ENCODE measurements at places on chromosomes 2 and 18.

DNA sequence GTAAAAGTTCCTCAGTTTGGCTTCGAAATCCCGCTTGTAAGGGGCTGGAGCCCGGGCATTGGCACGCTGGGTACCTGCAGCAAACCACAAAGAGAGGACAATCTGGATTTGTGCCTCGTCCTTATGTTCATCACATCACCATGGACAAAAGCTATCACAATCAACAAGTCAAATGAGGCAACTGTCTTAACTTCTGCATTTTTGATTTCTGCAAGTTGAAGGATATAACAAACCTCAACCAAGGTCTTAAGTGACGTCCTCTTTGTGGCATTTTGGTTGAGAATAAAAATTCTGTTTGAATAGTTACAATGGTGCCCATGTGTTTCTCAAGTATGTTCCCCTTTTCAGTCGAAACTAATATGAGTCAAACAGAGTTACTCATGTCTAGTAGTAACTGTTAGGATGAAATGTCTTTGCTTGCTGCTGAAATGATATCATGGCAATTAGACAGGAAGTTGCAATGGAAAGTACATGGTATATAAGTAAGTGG is 70.8 kb upstream of the STK17B start:
- DNase-seq: no peak

- DNase-seq: peak; percentile 26
These were observed 60.7 kb downstream of the TET3 start for GRCh38 chr2:74045454-74045853.

DNA sequence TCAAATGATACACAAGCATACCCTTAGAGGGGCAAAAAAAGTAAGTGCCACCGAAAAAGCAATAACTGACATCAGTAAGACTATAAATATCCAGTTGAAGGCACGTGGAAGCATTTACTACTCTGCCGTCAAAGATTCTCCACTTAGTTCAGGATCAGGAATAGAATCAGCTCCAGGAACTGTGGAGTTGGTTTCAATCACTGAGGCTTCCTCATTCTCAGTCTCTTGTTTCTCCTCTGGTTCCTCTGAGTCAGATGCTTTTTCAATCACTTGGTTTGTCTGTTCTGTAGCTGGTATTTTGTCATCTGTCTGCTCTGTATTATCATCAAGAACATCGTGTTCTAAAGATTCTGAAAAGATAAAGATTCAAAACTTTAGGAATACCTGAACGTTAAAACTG is 72.2 kb downstream of the LNPK start:
- peak; percentile 33 for DNase-seq

DNA sequence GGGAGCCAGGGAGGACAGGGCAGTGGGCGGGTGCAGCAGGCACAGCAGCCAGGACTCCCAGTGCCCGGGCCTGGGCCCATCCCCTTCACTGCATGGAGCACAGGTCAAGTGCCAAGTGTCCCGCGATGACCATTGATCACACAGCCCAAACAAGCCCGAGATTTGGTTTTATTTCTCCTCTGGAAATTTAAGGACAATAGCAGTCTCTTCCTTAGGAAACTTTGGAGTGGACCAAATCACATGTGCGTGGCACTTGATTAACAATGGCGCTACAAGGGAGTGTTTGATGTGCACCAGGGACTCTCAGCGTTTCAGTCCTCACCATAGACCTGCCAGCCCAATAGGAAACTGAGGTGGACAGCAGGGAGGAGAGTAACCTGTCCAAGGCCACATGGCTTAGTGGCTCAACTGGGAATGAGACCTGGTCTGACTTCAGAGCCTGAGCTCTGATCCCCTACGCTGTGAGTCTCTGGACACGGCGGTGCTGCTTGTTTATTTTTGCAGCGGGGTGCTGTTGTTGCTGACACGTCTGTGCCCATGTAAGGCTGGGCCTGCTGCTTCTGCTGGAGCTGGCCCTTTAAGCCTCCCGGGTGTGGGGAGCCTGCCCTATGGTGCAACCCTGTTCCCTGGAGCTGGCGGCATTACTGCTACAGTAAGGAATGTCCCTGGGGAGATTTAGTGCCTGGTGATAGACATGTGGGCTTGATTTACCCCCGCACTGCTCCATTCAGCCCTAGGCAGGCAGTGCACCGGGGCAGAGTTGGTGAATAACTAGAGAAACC is 194.2 kb downstream of the INHBB start:
- peak; percentile 98 for DNase-seq

DNA sequence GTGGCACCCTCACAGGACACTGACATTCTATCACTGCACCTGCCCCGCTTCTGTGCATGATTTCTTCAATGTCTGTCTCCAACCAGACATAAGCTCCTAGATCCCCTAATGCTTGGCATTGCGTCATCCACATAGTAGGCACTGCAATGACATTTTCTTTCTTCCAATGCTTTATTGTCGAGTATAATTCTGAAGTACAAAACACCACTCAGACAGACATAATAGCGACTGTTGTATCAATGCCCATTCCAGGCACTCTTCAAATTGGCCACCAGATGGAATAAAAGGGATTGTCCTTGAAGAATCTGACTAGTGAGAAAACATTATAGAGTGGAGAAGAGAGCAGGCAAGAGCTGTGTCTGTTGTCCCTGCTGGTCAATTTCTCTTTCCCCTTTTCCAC is 89.0 kb downstream of the LPIN1 start:
- DNase-seq: no peak

DNA sequence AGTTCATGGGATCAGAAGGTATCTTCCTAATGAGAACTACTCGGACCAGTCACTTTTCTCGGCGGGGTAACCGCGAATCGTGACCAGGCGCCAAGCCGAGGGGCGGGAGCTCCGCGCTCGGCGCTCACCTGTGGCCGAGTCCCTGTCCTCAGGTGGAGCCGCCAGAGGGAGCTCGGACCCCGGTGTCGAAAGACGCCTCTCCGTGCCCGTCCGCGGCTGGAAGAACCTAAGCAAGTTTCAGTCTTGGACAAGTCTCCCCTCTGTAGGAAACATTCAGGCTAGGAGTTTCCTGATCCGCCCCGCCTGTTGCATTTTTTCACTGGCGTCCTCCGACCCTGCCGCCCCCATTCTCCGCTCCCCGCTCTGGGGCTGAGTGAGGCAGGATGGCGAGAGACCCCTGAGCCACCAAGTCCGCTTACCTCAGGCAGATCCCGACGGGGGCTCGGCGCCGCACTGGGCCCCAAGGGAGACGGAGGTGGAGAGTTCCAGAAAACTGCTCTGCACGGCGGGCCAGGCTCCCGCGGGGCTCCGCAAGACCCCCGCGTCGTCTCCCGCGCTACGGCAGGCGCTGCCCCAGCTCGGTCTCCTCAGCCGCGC is 480 bp downstream of the DSEL start:
- DNase-seq: peak; percentile 83

DNA sequence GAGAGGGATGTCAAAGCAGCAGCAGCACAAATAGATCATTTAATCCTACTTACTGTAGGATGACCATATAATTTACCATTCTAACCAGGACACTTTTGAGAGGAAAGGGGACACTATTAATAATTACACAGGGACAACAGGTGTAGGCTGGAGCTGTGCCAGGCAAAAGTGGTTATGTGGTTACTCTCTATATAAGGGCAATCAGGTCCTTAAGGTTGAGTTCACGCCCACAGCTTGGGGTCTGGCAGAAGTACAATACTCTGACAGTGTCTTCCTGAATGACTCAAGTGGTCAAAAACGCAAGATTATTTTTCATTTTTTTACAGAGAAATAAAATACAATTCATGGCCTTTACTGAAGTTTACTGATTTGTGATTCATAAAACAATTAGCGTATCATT is 2.8 kb downstream of the PREPL start:
- peak; percentile 39 for DNase-seq

DNA sequence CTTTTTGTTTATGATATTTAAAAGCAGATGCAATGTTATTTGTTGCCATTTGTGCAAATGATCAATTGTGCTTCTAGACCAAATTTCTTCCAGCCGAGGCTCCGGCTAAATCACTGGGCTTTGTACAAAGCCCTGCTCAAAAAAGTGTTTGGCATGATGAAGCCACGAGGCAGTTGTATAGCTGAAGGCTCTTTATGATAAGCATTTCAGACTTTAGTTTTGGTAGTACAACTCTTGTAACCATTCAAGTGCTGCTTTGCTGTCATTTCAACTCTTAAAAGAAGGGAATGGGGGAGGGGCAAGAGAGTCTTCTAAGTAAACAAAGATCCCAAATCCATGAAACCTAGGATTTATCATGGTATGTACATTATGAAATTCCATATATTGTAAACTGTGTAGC is 3.3 kb upstream of the ZNF532 start:
- DNase-seq: no peak

- no peak for DNase-seq
These were observed 99.4 kb downstream of the CCDC148 start for GRCh38 chr2:158357122-158357521.

DNA sequence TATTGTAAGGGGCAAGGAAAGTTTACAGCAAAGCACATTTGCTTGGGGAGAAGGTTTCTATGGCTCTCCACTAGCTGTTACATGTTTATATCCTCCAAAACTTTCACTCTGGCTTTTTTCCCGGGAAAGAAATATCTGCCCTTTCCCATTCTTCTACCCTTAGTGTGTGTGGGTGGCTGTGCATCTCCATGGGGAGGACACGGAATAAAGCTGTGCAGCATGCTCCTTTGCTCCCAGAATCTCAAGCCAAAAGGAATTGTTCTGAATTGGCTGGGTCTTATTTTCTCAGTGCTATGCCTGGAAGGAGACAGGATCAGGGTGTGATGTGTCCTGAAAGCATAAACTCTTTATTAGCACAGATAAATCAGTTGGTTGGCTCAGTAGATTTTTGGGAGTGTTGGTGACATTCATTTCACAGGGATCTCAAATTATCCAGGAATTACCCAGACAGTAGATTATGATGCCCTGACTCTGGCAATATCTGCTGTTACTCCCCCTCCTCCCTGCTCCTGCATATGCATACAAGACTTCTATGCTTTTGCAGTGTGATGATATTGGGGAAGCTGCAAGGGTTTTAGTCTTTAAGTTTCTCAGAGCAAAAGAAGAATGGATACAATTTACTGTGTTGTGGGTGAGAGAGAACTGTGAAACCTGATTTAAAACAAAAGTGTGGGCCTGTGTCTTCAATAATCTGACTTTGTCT is 63.1 kb downstream of the PARD3B start:
- DNase-seq: peak; percentile 83

DNA sequence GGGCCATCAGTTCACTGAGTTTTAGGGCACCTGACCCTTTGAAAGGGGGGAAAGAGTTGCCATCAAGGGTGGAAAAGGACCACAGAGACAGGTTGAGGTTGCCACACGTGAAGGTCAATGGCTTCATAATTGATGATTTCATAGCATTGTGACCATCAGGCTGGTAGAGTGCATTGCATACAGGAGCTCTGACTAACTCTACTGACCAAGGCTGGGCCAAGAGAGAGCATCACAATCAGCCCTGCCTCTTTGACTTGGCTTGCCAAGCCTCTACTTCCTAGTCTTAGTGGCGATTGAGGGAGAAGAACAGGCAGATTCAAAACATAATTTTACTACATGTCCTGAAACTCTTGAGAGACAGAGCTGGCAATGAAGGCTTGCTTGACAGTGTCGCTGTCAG is 5.8 kb upstream of the TNP1 start:
- DNase-seq: peak; percentile 15

DNA sequence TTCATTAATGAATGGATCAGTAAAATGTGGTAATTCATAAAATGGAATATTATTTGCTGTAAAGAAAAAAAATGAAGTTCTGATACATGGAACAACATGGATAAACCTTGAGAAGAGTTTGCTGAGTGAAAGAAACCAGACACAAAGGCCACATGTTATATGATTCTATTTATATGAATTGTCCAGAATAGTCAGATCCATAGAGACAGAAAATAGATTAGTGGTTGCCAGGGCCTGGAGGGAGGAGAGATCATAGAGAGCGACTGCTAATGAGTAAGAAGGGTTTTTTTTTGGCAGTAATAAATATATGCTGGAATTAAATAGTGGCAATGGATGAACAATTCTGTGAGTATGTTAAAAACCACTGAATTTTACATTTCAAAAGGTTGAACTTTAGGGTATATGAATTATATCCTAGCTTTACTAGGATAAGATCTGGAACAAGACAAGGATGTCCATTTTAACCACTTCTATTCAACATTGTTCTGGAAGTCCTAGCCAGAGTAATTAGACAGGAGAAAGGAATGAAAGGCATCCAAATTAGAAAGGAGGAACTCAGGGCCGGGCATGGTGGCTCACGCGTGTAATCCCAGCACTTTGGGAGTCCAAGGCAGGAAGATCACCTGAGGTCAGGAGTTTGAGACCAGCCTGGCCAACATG is 48.8 kb downstream of the MAPRE2 start:
- DNase-seq: peak; percentile 40

DNA sequence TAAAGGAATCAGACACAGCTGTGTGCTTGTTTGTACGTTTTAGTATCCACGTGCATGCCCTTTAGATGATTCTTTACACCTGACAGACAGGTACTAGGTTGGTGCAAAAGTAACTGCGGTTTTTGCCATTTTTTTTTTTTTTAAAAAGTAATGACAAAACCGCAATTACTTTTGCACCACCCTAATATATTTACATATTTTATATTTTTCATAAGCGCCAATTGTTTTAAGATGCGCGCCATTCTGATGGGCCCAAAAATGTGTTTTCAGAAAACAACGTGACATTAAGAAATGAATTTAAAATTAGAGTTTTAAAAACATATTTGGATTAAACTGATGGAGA is 972 bp upstream of the COBLL1 start:
- DNase-seq: no peak

DNA sequence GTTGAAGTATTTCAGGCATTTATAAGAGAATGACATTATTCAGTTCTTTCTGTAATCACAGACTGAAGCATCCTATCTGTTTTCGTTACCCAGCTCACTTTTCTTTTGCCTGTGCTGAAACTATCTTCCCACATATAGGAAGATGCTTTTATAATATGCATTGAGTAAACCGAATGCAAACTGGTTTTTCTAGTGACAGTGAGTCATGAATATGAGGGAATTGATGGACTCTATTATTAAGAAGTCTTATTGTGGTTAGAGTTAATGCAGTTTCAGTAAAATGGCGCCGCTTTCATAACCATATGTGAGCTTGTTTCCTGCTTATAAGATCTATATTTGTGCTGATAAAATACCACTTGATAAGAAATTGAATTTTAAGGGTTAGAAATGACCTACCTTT is 59.2 kb downstream of the ACVR2A start:
- no peak for DNase-seq

- no peak for DNase-seq
These were observed 317.5 kb upstream of the TRIB2 start for GRCh38 chr2:12399240-12399639.

GRCh38 chr2:101223814-101224231 is 28.9 kb upstream of the CNOT11 start:
- peak; percentile 76 for DNase-seq

DNA sequence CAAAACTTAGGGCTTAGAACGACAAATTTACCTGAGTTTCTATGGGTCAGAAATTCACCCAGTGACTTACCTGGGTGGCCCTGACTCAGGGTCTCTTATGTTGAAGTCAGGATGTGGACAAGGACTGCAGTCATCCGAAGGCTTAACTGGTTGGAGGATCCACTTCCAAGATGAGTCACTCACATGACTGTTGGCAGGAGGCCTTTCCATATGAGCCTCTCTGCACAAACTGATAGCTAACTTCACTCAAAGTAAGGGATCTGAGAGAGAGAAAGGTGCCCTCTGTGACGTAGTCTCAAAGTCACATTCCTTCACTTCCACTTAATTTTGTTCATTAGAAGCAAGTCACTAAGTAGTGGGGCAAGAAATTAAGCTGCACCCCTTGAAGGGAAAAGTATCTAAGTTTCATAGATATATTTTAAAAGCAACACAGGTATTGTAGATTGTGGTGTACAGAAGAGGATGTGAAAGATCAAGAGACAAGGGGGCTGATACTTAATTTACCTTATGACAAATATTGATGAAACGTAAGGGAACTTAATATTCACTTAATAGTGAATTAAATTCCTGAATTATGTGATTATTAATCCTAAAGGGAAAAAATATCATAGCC is 48.4 kb downstream of the TANK start:
- peak; percentile 71 for DNase-seq

- peak; percentile 27 for DNase-seq
These were observed 25.8 kb downstream of the CALCRL start for GRCh38 chr2:187422282-187422681.

Measured in AG10803 (cell line).